ENCODE measurements at places on chromosomes 5 and 9.
A peak's percentile ranks its signal among the peaks of the same experiment; 100 is the strongest.

DNA sequence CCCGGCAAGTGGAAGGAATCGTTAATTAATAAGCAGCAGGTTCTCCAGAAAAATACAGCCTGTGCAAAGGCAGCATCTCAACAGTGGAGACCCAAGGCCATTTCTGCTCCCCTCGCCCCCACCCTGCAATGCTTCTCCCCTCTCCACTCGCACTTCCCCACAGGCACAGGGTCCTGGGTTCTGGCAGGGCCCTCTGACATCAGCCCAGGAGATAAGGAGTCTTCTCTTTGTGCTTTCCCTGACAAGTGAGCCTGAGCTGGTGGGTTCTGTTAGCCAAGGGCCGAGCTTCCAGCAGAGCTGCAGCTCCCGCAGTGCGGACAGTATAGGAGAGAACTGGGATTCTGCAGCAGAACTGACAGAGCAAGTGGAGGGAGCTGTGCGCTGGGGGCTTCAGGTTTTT lies 257.5 kb downstream of the NSG2 start:
- DNase-seq: no peak

GRCh38 chr9:18776836-18777820 lies 255.9 kb downstream of the SAXO1 start:
- no peak for DNase-seq

DNA sequence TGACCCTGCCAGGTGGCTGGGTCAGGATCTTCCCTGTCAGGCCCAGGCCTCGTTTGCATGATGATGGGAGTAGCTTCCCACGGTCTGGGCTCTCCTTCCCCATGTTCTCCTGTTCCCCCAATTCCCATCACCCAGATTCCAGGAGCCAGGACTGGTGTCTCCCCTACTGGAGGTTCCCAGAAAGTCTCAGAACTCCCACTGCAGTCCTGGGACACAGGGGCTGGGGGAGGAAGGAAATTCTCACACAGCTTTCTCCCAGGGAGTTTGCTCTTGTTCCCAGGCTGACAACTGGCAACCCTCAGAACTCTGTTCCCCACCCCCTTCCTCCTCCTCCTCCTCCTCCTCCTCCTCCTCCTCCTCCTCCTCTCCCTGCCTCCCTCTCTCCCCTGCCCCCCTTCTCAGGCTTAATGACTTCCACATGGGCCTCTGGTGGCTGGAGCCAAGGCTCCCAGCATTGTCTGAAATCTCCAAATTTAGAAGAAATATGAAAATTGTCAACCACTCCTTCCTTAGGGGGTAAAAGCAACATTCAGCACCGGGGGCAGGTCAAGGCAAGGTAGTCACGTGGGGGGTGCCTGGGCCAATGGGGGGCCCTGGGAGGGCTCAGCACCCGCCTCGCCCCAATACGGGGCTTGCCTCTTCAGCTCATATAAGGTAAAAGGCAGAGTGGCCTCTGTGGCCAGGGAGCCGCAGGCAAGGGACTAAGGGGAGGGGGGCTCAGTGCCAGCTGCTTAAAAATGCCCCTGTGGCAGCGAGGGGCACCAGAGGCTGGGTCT lies 27.3 kb upstream of the IL17B start:
- DNase-seq: no peak

GRCh38 chr5:138528744-138529469 lies 14.1 kb downstream of the ETF1 start:
- DNase-seq: no peak

- DNase-seq: no peak
Measured at GRCh38 chr5:1356873-1357787, 12.2 kb upstream of the CLPTM1L start.

- no peak for DNase-seq
Measured at GRCh38 chr5:171882118-171882517, 96.5 kb downstream of the SMIM23 start.

DNA sequence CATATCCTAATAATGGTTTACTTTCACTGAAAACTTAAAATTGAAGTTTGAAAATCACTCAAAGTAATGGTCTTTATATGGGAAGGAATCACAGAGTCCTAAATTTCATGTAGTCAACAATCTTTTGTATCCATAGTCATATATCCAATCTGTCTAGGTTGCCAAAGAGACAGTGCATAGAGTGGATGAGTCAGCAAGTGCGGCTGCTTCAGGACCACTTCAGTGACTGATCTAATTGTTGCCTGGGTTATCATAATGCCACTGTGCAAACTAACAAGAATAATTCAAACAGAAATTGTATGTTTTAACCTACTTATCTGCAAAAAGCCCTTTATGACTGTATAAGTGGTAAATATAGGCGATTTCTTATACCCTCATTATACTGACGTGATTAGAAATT lies 211.3 kb upstream of the PRR16 start:
- DNase-seq: no peak

DNA sequence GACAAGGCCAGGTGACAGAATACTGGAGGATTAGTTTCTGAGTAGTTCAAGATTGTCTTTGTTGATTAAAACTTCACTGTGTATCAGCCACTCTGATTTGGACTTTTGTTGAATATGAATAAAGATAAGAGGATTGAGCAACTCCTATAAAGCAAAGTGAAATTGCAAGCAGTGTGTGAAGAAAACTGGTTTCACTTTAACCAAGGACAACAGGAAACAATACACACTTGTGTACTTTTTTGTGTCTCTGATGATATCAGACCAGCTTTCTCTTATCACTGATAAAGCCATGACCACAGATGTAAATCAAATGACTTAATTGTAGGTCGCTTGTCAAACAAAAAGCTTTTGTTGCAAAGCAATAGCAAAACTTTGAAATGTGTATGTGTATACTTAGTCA lies 268.6 kb downstream of the FER start:
- DNase-seq: no peak

- no peak for DNase-seq
Measured at GRCh38 chr5:44568519-44568918, 179.3 kb upstream of the FGF10 start.

DNA sequence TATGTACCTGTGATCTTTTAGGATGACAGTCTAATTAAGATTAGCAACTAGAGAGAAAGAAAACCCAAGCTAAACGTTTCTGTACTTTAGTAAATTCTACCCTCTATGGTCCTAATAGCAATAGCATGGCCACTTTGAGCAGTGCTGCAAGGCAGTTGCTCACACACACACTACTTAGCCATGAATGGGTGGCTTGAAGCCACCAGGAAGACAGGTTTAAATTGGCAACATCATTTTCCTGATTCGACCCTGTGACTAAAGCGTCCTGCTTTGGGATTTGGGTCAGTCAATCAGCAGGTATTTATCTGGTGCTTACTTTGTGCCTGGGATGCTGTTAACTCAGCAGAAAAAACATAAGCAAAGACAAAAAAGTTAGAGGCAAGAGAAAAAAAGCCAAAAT lies 150.6 kb downstream of the ARRDC3 start:
- no peak for DNase-seq

DNA sequence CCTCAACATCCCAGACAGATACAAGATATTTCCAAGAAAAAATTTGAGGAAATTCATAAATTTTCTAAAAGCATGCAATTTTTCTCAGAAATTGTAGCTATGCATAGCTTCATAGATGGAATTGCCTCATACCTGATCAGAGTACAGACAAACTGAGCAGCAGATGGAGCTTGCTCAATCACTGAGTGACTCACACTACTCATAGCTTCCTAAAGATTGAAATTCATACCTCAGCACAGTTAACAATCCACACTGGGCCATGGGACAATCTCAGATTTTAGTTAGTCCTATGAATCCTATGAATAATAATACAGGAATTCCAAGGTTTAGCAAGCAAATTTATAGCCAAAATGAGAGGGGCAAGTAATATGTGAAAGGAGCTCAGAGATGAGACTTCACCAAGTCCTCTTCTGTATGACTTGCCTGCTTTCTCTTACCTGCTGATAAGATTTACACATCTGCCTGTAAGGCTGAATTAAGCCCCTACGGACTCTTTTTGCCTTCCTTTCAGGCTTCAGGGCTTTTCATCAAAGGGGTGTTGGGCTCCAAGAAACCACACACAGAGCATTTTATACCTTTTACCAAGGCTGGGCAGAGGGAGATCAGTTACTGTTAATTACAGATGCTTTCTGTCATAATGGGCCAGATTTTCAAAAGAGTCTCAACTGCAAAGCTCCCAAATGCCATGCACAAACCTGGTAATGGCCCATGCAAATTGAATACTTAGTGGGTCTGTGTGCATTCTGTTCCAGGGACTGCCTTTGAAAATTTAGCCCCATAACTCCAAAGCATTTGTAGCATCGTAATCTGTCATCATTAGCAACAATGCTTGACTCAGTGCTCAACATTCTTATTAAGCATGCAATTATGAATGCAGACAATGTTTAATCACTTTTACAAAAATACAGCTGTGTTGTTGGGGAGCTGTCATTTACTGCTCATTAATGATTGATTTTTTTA lies 439.3 kb downstream of the DTWD2 start:
- peak; percentile 83 for DNase-seq

GRCh38 chr9:137228968-137229896 lies 1.5 kb upstream of the SLC34A3 start:
- no peak for DNase-seq

- no peak for DNase-seq
Measured at GRCh38 chr5:1062761-1063568, 48.9 kb downstream of the SLC12A7 start.

DNA sequence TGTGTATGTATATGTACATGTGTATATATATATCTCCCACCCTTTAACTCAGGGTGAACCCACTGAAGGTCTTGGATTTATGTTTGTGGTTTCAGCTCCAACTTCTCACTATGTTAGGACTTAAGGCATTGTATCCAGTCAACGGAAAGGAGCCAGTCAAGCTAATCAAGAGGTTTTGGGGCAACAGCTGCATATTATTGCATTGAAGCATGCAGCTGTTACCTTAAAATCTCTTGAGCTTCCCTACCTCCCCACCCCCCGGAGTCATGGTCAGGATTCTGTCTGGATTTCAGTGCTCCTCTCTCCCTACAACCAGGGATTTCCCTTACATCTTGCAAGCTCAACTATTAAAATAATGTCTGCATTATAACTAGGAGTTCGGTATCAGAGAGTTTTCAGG lies 399.5 kb downstream of the SPOCK1 start:
- no peak for DNase-seq

- no peak for DNase-seq
Measured at GRCh38 chr9:122360891-122361290, 9.9 kb upstream of the PTGS1 start.

DNA sequence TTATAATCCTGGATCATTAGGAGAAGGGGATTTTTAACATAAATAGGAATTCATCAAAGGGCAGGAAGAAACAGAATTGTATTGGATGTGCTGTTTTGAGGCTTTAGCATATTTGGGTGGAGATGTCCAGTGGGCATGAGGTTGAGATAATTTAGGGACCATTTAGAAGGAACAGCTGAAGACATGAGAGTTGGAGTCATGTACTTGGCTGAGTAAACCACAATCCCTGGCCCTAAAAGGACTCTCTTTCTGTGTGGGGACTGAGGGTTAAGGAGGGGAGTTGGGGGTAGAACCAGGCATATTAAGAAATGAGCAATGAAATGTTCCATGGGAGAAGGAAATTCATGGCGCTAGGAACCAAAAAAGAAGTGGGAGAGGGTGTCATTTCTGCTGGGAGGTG lies 61.5 kb downstream of the DCP2 start:
- DNase-seq: no peak

- DNase-seq: no peak
Measured at GRCh38 chr5:180807654-180808414, 5.2 kb upstream of the MGAT1 start.

DNA sequence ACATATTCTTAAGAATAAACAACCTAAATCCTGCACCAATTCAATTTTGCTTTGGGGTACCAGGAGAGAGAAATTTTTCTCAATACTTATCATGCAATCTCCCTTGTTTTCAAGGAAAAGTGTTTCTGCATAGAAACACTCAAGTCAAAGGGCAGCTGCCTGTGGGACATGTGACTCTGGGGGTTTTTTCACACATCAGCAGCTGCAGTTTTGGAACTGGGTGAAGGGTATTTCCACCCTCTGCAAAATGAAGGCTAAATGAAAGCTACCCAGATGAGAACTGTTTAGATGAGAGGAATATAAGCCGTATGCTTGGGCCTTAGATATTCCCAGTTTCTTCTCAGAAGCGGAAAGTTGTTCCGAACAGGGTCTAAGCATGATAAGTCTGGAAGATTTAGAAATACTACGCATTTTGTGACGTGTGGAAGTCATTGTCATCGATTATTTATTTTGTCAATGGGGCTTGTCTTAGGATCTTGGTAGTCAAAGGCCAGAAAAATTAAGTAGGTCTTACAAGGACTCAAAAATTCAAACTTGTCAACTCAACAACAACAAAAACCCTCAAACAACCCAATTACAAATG lies 64.3 kb upstream of the BOD1 start:
- no peak for DNase-seq

DNA sequence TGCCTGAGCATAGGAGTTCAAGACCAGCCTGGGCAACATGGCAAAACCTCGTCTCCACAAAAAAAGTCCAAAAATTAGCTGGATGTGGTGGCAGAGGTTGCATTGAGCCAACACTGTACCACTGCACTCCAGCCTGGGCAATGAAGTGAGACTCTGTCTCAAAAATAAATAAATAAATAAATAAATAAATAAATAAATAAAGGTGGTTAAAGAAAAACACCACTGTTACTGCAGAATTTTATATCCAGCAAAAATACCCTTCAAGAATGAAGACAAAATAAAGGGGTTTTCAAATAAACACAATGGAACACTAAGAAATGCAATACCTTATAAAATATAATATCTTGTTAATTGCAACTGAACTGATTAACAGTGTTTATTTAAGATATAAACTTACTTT lies 150.2 kb upstream of the TBCA start:
- no peak for DNase-seq
